Diencephalon (tissue), 1 donor: ENCODE measurements at places on chromosomes 7 and 10. TPM values are rescaled to one million over a fixed set of nuclear protein-coding genes. Genes with fewer than 3 reads are reported as not detected.

The PDCD4 gene
- total RNA-seq = 68.7 TPM

The TMEM229A gene
- total RNA-seq = 4.6 TPM

The CTTNBP2 gene
- 25.4 TPM for total RNA-seq

The CH25H gene
- 1.2 TPM for total RNA-seq
